ENCODE measurements at places on chromosomes 7 and 10.

DNA sequence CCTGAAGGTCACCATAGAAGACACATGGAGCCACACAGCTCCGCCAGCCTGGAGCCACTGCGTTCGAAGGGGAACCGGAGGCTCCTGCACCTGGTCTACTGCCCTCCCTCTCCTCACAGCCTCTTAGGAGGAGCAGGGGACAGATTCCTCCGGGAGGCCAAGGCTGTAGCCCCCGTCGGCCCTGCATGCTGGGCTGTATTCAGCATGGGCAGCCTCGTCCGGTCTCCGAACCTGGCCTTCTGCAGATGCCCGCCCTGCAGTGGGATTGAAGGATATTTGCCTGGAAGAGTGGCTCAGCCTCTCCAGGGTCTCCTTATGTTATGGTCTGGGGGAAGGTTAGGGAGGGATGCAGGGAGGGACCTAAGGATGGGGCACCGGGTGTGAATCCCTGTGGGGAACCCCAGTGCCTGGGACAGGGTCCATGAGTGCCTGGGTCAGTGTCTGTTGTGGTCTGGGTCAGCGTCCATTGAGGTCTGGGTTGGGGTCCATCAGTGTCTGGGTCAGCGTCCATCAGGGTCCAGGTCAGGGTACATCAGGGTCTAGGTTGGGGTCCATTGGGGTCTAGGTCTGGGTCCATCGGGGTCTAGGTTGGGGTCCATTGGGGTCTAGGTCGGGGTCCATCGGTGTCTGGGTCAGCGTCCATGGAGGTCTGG lies 13.0 kb upstream of the SCART1 start:
- DNase-seq, result no peak

GRCh38 chr7:157854066-157854891 lies 517.5 kb downstream of the DNAJB6 start:
- no peak for DNase-seq

DNA sequence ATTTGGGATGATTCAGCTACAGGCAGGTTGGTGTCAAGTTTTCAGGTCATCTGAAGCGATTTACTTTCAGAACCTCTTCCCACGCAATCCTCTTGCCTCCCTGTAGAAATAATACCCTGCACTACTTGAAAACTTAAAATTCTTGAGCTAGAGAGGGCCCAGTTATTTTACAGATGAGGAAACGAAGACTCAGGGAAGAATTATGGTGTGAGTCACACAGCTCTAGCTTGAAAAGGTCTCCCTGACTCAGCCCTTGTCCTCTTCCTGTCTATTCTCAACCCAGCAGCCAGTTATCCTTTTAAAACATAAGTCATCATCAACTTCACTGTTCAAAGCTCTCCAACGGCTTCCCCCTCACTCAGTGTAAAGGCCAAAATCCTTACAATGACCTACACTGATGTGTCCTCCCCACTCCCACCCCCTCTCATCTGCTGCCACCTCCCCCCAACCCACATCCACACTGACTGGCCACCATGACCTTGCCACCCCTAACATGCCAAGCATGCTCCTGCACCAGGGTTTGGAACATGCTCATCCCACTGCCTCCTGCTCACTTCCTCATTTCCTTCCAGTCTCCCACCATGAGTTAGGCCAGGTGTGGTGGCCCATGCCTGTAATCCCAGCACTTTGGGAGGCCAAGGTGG lies 3.4 kb downstream of the DNMBP start:
- no peak for DNase-seq

DNA sequence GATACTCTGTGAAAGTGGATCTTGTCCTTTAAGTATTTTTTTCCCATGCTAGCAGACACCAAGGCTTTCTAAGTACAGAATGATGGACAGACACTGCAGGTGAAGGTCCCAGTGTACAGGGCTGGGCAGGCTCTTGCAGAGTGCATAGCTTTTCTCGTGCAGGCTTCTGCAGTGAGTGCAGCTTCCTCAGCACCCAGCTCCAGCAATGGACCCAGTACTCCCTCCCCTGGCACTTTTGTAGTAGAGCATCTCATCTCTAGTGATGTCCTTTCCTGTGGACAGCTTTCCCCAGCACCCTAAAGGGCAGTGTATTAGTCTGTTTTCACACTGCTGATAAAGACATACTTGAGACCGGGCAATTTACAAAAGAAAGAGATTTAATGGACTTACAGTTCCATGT lies 104.3 kb downstream of the CUL2 start:
- DNase-seq, result no peak

GRCh38 chr7:21547501-21547900 lies 4.7 kb downstream of the DNAH11 start:
- no peak for DNase-seq

DNA sequence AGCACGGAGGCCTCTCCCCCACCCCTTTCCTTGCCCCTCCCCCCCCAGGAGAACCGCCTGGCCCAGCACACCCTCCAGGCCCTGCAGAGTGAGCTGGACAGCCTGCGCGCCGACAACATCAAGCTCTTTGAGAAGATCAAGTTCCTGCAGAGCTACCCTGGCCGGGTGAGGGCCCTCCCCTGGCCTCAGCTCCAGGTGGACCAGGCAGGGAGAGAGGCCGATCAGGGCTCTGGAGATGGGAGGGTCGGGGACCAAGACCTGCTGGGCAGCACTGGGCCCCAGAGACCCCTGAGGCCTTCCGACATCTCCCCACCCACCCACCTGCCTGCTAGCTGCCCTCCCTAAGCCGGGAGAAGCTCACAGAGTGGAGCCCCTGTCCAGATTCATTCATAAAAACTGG lies 8.8 kb upstream of the SH2B2 start:
- no peak for DNase-seq

Data from stimulated activated CD4-positive, alpha-beta T cell treated with anti-CD3 and anti-CD28 coated beads, TNF-alpha, amount 100 ng/mL, for 24 hours (primary cell).